ENCODE measurements at places on chromosomes 3 and 15.

- DNase-seq: no peak
These were observed 128.6 kb downstream of the ERC2 start for GRCh38 chr3:56339671-56340070.

DNA sequence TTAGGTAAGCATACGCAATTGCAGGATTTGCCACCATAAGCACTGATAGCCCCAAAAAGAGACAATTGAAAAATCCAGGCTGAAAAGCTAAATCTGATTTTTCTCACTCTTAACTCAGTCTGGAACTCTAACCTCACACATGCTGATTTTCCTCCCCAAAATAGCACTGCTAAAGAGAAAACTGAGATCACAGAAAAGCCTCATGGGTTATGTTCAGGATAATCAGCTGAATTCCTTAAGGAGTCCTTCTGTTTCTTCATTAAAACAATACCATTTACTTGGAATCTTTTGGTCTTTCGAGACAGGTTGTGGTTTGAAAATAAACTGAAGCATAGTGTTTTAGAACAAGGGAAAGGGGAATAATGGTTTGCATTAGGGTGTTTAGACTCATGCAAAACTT lies 144.3 kb upstream of the LRRN1 start:
- no peak for DNase-seq

GRCh38 chr15:74845208-74845568 lies 2.2 kb upstream of the ULK3 start:
- DNase-seq: no peak

GRCh38 chr3:106957029-106957428 lies 420.2 kb upstream of the CCDC54 start:
- no peak for DNase-seq

DNA sequence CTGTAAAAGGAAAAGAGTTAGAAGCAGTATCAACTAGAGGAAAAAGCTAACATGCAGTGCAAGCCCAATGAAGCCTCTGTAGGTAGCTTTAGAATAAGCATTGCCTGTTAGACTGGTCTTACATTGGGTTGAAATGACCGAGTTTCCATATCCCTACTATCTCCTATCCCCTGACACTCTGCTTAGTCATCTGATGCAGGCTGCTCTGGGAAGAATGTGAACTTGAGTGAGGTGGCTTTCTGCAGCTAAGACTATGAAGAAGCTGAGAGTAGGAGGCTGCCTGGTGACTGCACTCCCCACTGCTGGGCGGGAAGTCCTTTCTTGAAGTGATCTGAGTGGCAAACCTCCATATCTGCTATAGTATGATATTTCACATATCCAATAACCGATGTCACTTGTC lies 64.7 kb downstream of the OXSM start:
- DNase-seq: no peak

DNA sequence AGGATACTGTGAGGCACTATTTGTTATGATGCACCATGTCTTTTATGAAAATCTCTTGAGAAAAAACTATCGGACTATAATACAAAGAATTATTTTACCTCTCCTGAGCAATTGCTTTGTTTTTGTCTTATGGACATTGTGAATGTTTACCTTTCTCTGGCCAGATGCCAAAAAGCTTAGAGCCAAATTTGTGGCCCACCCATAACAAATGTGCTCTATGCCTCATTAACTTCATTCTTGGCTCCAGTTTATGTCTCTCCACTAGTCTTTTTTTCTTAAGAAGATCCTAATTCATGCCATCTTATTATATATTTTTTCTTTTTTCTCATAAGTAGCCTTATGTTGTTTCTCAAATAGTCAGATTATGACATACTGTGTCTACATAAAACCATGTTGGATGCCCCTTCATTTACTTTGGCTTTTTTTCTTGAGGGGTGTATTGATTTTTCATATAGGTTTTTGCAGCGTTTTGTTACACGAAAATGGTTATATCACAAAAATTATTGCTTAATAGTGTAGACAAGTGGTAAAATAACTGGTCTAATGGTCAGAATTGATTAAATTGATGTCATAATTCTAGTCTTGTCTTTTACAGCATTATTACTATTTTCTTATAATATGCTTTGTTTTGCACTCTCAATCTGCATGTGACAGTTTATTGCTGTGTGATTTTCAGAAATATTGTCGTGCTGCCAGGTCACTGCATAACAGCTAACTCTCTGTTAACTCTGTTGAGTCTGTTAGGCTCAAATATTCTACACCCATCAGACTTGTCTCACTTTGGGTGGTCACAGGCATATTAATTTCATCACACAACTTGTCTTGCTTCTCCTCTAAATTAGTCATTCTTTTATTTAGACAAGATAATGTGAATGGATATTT lies 18.2 kb downstream of the SENP8 start:
- DNase-seq: no peak

DNA sequence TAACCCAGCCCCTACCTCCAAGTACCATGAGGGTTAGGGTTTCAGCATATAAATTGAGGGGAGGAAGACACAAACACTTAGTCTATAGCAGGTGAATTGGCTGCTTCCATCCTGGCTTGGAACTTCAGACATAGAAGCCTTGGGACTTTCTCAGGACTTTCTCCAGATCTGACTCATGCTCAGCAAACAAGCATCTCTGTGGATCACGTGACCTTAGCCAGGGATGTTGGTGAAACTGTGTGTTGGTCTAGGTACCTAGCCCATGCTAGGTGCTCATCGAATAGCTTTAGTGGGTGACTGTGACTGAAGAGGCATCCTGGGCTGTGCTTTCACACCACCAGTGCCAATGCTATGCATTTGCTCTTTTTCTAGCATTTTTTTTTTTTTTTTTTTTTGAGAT lies 58.9 kb downstream of the CD47 start:
- no peak for DNase-seq

GRCh38 chr3:49804141-49805041 lies 1.3 kb downstream of the INKA1 start:
- DNase-seq: no peak

DNA sequence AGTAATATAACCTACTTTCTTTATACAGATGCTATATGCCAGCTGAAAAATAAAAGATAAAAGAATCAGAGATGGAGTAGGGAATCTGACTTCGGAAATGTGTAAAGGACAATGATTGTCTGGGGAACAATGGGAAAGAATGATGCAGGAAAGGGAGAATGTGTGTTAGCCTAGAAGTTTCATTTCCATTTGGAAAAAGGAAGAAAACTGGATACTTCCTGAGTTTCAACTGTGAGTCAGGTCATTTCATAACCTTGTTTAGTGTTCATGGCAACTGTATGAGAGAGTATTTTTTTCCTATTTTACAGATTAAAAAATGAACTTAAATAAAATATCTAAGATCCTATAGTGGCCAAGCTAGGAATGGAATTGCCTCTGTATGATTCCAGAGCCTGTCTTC lies 261.3 kb upstream of the NECTIN3 start:
- DNase-seq: no peak

GRCh38 chr15:77671362-77672056 lies 38.8 kb upstream of the LINGO1 start:
- no peak for DNase-seq

DNA sequence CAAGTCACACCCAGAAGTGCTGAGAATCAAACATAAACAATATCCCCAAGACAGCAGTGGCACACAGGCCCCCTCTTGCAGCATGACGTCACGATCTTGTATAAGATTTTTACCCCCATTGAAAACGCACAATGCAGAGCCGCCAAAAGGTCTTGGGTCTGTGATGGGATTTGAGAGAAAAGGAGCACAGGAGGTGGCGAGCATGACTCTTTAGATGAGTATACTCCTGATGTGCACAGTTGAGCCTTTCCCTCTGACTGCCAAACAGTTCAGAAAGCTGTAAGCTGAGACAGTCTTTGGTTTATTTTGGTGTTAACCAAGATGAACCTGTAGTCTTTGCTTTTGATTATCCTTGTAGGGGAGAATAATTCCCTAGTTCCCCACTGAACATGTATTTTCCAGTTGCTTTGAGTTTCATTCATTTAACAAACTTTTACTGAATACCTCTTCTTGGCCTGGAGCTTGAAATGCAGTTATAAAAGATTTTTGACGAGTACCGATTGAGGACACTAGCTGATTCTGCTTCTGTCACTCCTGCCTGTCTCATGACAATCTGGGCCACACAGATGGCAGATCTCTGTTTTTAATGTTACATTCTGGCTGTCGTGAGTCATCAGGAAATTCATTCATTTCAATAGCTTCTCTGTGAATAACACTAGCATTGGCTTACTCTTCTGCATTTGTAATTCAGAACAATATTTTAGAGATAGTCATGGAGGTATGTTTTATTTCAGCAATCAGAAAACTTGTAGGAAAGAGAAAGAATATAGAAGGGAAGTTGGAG lies 28.9 kb downstream of the CFAP91 start:
- peak; percentile 18 for DNase-seq

- no peak for DNase-seq
These were observed 71.3 kb upstream of the CACNA1D start for GRCh38 chr3:53422954-53423698.

GRCh38 chr3:36981006-36981405 lies 11.9 kb downstream of the EPM2AIP1 start:
- no peak for DNase-seq

GRCh38 chr15:57485869-57486268 lies 105.8 kb upstream of the MYZAP start:
- DNase-seq: no peak

DNA sequence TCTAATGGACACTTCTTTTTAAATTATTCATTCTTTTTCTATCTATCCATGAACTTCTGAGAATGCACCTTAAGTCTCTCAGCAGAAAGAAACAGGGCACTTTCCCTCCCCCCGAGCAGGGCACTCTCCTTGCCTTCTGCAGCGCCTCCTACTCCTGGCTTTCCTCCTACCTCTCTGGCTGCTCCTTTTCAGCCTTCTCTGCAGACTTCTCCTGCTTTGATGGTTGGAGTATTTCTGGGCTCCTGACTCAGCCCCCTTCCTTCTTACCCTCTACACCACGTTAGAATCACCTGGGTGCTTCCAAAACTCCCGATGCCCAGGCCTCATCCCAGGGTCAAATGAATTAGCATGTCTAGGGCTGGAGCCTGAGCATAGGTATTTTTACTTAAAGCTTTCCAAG lies 3.4 kb downstream of the SCN5A start:
- no peak for DNase-seq

DNA sequence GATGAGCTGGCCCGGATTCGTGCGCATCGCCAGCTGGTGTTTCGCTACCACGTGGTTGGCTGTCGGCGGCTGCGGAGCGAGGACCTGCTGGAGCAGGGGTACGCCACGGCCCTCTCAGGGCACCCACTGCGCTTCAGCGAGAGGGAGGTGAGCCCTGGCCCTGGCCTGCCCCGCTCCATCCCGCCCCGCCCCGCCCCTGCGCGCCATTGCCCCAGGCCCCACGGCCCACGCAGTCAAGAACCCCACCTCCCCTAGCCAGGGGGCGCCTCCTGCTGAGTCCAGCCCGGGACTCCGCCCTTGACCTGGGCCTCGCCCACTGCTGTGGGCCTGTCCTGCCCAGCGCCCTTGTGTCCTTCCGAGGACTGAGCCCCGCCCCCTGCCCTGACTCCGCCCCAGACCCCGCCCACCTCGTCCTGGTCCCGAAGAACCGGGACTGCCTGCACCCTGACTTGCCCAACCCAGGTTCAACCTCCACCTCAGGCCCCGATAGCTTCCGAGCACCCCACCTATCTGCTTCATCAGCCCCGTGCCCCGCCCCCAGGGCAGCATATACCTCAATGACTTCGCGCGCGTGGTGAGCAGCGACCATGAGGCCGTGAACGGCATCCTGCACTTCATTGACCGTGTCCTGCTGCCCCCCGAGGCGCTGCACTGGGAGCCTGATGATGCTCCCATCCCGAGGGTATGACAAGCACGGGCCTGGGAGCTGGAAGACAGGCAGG lies 14.8 kb downstream of the NT5DC2 start:
- DNase-seq: no peak

- DNase-seq: peak; percentile 45
These were observed 12.3 kb upstream of the TLE3 start for GRCh38 chr15:70109978-70110377.

GRCh38 chr3:141482245-141482922 lies 4.4 kb upstream of the RASA2 start:
- DNase-seq: no peak
